Stimulated activated CD8-positive, alpha-beta memory T cell treated with anti-CD3 and anti-CD28 coated beads, Interleukin-2, amount 100 ng/mL, for 1 hour (primary cell): ENCODE measurements at places on chromosomes 12 and 14.

DNA sequence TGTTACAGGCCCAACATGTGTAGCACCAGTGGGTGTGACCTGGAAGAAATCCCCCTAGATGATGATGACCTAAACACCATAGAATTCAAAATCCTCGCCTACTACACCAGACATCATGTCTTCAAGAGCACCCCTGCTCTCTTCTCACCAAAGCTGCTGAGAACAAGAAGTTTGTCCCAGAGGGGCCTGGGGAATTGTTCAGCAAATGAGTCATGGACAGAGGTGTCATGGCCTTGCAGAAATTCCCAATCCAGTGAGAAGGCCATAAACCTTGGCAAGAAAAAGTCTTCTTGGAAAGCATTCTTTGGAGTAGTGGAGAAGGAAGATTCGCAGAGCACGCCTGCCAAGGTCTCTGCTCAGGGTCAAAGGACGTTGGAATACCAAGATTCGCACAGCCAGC is 8.6 kb downstream of the BCL2L14 start:
- no peak for DNase-seq

GRCh38 chr14:68948686-68949600 is 30.2 kb downstream of the ACTN1 start:
- DNase-seq = no peak

- no peak for DNase-seq
Measured at GRCh38 chr14:105067140-105067968, 2.1 kb upstream of the GPR132 start.

DNA sequence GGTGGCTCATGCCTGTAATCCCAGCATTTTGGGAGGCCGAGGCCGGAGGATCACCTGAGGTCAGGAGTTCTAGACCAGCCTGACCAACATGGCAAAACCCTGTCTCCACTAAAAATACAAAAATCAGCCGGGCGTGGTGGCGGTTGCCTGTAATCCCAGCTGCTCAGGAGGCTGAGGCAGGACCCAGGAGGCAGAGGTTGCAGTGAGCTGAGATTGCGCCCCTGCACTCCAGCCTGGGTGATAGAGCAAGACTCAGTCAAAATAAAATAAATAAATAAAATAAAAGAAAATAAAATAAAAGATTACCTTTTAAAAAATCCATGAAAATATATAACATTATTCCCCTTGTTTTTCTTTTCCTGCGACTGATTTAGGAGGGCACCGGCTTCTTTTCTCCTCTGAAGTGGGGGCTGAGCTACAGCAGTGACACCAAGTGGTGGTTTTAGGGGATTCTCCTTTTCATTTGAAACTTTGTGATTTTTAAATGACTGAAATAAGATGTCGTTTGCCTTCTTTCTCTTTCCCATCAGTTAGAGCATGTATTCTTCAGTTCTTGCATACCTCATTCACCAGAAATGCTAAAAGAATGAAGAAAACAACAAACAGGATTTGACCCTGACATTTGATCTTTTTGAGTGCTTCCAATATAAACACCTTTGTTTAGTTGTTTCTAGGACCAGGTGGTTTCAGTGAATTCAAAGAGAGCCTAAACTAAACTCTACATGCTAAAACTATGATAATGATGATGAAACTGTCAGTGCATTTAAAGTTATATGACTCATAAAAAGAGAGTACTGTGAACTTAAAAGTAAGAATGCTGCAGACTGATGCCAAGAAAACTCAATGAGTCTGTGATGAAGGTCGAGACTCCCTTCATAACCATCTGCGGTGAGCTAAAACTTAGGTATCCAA is 22.6 kb upstream of the PKP2 start:
- no peak for DNase-seq

DNA sequence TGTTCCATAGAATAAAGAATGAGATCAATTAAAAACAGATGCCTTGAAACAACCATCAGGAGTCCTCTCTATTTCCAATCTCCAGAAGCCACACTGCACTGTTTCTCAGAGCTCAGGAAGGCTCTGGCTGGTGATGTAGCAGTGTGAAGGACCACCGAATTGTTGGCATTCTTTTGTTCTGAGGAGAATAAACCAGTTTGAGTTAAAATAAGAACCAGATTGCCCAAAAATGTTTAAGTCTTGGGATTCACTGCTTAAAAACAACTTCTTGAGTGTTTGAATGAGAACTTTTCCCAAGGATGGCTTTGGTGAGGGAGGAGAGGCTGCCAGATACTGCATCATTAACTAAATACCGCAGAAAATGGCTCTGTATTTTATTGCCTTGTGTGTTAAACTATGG is 341.2 kb downstream of the C12orf75 start:
- DNase-seq = no peak
